ENCODE measurements at places on chromosomes 6 and 20.

GRCh38 chr20:653590-654416, 803 bp upstream of the SRXN1 start:
- DNase-seq = no peak

GRCh38 chr20:21505810-21506530, 7.9 kb downstream of the NKX2-2 start:
- peak; percentile 51 for DNase-seq

DNA sequence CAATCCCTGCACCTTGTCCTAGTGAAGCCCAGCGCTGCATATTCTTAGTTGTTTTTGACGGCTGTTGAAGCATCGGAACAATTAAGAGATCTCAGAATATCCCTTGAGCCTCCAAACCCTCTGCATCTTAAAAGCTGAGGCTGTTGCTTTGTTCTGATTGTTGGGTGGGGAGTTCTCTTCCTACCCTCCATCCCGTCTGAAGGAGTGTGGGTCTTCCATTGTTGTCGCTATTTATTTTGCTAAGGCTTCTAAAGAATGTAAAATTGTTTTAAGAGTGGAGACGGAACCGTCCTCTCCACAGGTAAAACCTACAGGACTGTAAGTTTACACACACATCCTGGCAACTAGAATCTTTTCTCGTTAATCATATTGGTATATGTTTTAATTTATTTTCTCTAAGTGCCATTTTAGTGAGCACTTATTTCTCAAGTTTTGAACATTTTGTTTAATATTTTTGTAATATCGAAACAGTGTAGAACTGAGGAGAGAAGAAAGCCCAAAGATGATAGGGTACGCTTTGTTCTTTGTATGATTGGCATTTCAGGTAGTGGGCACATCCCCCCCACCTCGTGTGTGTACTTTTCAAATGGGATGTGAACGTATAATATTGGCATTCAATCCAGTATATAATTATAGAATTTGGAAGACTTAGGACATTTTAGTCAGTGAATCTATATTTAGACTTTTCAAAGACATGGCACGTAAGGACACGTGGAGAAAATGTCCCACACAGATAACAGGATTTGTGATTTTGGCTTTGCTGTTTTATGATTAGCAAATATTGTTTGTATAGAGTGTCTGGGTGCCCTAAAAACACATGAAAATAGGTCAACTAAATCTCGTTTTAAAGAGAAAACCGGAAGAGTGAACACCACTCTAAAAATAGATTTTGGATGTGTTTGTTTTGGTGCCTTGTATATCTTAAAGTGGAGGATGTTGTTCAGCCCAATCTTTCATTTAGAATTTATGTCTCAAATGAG, 1.3 kb downstream of the RNF146 start:
- DNase-seq = no peak

- no peak for DNase-seq
Observed at GRCh38 chr6:25150031-25150430, 129.1 kb upstream of the CARMIL1 start.

- no peak for DNase-seq
Observed at GRCh38 chr6:44708208-44708607, 320.7 kb downstream of the CDC5L start.

GRCh38 chr20:39878320-39878719, 810.7 kb downstream of the MAFB start:
- no peak for DNase-seq

- no peak for DNase-seq
Observed at GRCh38 chr6:140661691-140662090, 1287.2 kb upstream of the CITED2 start.

DNA sequence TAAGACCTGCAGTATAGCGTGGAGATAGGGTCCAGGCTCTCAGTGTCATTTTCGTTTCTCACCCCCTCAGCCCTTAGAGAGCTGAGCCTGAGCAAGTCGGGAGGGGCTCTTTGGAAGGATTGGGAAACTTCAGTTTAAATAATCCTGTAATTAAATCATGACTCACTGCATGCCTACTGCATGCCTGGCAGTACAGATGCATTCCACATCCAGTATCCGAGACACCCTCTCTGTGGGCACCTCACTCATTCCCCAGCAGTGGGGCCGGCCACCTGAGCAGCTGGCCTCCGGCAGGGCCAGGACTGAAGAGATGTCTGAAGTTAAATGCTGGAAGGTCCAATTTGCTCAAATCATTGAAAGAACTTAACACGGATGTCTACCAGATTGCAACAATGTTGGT, 316.6 kb downstream of the THBS2 start:
- DNase-seq = no peak

- DNase-seq = no peak
Observed at GRCh38 chr20:38129248-38129865, 35.7 kb downstream of the TGM2 start.

DNA sequence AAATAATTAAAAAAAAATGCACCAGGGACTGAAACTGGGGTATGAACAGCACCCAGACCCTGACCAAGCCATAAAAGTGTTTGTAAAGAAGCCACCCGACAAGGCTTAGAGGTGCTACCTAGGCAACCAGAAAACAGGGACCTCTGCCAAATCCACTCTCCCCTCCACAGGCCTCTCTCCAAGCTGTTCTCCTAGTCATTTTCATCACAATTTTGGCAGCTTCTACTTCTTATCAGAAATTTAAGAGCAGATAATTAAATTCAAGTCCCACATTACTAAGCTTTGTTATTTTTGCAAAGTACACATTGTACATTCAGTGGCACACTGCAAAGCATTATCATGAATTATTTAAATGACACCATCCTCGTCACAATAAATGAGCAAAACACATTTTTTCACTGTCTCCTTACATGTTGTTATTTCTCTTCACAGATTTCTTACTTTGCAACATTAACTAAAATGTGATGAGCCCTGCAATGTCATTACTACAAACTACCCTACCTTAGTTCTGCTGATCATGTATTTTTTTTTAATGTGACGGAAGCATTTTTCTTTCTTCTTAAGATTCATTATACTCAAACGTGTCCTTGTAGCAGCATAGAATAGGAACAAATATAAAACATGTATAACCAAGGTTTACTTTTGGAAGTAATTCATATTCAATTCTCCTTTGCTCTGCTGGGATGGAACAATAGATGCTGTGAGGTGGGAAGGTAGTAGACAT, 38.1 kb downstream of the ECT2L start:
- DNase-seq = no peak

DNA sequence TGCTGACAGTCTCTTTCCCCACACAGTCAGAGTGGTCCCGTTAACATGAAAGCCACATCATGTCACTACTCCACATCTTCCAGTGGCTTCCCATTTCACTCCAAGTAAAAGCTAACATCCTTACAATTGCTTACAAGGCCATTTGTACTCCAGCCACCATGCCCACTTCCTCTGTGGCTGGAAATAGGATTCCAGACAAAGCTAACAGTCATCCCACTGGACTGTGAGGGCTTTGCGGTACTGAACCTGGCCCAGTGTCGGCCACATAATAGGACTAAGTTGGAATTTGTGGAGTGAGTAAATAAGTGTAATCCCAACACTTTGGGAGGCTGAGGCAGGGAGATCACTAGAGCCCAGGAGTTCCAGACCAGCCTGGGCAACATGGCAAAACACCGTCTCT, 10.9 kb downstream of the CCM2L start:
- DNase-seq = no peak

DNA sequence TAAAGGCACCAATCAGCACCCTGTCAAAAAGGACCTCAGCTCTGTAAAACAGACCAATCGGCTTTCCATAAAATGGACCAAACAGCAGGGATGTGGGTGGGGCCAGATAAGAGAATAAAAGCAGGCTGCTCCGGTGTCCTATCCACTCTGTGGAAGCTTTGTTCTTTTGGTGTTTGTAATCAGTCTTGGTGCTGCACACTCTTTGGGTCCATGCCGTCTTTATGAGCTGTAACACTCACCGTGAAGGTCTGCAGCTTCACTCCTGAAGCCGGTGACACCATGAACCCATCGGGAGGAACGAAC, 7.3 kb upstream of the PXDC1 start:
- no peak for DNase-seq

- DNase-seq = peak; percentile 53
Observed at GRCh38 chr6:106163446-106163965, 77.4 kb downstream of the PRDM1 start.

GRCh38 chr20:13857304-13857703, 72.5 kb downstream of the NDUFAF5 start:
- DNase-seq = no peak

GRCh38 chr20:52972965-52973819, 1.0 kb downstream of the TSHZ2 start:
- peak; percentile 27 for DNase-seq
